NCI-H82 (cell line): ENCODE measurements at places on chromosomes 16 and 17.

DNA sequence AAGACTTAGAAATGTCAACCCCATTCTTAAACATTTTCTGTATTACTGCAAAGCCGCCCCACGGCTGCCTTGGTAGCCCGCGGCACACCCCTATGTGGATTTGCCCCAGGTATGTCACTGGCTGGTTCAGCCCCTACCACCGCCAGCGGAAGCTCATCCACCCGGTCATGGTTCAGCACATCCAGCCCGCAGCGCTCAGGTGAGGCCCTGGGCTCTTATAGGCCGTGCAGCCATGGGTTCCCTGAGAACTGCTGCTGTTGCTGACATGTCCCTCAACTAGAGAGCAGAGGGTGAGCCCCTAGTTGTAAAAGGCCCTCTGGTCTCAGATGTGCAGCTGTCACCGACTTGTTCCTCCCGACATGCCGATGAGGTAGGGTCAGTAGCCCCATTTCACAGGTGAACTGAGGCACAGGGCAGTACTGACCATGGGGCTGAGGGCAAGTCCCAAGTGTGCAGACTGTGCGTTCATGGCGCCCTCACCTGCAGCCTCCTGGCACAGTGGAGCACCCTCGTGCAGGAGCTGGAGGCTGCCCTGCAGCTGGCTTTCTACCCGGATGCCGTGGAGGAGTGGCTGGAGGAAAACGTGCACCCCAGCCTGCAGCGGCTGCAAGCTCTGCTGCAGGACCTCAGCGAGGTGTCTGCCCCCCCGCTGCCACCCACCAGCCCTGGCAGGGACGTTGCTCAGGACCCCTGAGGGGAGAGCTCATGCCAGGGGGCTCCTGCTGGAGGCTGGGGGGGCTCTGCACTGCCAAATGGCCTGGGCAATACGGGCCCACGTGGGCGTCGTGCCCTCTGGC lies 8.7 kb downstream of the CYBC1 start:
- no peak for DNase-seq

DNA sequence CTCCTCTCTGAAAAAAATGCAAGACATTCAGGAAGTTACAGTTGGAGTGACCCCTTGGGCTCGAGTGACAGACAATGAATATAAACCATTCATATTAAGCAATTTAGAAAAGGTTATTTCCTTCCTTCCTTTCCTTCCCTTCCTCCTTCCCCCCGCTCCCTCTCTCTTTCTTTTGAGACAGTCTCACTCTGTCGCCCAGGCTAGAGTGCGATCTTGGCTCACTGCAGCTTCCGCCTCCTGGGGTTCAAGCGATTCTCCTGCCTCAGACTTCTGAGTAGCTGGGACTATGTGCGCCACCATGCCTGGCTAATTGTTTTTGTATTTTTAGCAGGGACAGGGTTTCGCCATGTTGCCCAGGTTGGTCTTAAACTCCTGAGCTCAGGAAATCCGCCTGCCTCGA lies 13.2 kb downstream of the PSMD12 start:
- no peak for DNase-seq

- no peak for DNase-seq
Measured at GRCh38 chr16:83031524-83031923, 404.8 kb downstream of the CDH13 start.

- DNase-seq: no peak
Measured at GRCh38 chr17:11900041-11900476, 97.2 kb downstream of the ZNF18 start.

GRCh38 chr16:84739349-84740124 lies 39.7 kb downstream of the USP10 start:
- DNase-seq: no peak

- peak; percentile 58 for DNase-seq
Measured at GRCh38 chr17:17810084-17810894, 26.5 kb downstream of the SREBF1 start.

DNA sequence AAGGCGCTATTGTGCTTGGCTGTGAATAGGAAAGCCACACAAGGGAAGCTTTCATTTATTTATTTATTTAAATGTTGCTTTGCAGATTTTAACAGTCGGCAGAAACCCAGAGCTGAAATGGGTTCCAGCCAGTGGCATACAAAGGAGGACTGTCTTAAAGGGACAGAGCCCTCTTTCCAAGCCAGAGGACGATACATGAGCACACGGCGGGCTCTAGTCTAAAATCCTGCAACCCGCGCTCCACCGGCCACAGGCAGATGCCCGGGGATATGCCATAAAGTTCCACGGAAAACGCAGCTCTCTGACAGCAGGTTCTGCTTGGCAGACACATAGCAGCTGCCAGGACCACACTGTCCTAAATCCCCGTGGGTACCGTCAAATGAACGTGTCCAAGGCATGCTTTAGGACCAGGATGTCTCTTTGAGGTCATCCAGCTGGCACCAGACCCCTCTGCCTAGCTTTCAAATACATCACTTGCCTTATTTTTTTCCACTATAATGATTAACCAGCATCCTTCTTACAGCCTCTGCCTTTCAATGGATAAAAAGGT lies 64.6 kb downstream of the CYTH1 start:
- peak; percentile 65 for DNase-seq

DNA sequence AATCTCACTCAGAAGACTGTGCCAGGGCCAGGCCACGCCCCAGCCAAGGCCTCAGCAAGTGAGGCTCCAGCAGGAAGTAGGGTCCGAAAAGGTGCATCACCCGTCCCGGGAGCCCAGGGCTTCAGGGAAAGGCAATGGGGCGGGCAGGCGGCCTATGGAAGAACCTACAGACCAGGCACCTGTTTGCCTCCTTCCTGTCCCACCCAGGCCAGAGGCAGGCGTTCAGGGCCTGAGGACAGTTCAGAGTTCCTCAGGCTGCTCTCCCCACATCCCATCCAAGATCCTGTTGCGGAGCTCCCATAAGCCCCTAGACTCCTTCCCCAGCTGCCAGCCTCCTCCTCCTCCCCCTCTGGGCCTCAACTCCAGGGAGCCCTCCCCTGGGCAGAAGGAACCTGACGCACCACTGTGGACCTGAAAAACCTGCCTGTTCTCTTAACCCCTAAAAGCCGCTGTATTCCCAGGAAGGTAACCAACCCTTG lies 2.3 kb downstream of the CLUH start:
- peak; percentile 71 for DNase-seq

DNA sequence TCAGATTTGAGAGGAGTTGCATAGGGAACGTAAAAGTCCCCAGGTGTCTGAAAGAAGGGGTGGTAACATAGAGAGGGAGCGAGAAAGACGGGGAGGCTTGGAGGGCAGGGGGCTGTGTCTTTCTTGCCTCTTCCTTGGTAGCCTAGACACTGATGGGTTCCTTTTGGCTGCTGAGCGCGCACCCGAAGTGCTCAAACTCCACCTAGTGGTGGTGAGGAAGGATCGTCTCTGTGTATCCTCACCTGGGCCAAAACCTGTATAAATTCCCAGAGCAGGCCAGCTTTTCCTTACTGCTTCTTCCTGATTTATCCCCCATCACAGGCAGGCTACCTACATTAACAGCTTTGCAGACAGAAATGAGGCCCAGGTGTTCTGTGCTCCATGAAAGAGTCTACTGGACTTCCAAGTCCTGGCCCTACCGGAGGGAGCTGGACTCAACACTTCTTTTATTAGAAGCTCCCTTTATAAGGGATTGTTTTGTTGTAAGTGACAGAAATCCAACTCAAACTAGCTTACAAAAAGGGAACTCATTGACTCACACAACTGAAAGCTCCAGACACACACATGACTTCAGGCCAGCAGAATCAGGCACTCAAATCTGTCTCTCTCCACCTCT lies 5.5 kb upstream of the SLC25A35 start:
- DNase-seq: peak; percentile 87

- DNase-seq: no peak
Measured at GRCh38 chr16:13936596-13937081, 16.7 kb downstream of the ERCC4 start.

DNA sequence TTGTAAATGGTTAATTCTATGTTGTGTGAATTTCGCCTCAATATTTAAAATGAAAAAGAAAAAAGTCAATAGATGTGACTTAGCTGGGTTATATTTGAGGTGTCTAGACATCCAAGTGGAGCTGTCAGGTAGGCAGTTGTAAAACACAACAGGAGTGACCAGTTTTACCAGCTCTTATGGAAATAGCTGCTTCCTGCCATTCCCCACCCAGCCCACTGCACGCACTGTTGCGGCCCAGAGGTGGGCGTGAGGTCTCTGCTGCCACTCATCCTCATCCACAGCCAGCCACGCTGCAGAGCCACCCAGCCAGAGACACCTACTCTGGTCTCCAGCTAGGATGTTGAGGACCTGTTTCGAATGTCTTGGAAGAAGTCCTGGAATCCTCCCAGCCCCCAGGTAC lies 3.4 kb upstream of the CARD14 start:
- DNase-seq: no peak

- peak; percentile 17 for DNase-seq
Measured at GRCh38 chr17:9529033-9529700, 46.5 kb downstream of the STX8 start.

DNA sequence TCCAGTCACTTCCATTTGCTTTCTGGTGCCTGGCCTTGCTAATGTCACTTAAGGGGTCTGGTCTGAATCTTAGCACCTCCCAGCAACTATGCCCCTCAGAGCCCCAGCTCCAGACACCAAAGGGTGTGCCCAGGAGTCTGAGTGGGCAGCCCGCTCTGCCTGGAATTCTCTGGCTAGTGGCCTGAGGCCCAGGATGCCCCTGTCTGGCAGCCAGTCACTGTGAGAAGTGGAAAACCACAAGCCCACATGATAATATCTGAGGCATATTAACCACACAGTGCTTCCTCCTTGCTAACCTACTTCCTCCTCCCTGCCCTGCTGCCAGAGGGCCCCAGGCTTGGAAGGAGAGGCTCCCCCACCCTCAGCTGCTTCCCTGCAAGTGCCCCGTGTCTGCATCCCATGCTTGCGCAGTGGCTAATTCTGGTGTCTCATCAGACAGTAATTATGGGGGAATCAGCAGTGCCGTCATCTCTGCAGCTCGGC lies 14.0 kb downstream of the SRCIN1 start:
- DNase-seq: peak; percentile 52

- peak; percentile 71 for DNase-seq
Measured at GRCh38 chr17:74180336-74180735, 23.1 kb upstream of the RPL38 start.

- DNase-seq: no peak
Measured at GRCh38 chr17:74512036-74512435, 19.2 kb downstream of the CD300LB start.

DNA sequence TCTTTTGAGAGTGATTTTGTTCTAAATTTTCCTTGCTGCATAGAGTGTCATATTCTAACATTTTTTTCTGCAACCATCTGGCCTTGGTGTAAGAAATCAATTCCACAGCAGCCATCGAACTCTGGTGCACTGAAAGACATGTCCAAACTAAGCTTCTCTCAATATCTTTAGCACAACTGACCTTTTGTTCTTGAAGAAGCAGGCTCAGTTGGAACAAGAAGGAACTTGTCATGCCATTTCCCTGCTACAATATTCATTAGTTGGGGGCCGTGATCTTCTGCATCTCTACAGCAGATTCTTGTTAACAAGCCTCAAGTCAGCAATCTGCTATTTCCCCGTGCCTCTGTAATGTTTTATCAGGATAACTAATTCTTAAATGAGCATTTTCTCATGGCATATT lies 1305.6 kb downstream of the CDH11 start:
- DNase-seq: no peak
